AG04449 (cell line): ENCODE measurements at places on chromosomes 4 and X.

GRCh38 chr4:75834095-75834771 is 68.0 kb downstream of the PPEF2 start:
- no peak for DNase-seq

DNA sequence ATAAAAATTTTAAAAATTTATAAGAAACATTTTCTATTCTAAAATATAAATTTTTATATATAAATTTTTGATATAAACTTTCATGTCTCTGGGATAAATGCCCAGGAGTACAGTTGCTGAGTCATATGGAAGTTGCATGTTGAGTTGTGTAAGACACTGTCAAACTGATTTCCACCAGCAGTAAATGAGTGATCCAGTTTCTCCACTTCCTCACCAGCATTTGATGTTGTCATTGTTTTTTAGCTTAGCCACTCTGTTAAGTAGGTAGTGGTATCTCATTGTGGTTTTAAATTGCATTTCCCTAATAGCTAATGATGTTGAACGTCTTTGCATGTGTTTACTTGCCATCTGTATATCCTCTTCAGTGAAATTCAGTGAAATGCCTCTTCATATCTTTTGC is 66.5 kb downstream of the MAMLD1 start:
- DNase-seq = peak; percentile 21

DNA sequence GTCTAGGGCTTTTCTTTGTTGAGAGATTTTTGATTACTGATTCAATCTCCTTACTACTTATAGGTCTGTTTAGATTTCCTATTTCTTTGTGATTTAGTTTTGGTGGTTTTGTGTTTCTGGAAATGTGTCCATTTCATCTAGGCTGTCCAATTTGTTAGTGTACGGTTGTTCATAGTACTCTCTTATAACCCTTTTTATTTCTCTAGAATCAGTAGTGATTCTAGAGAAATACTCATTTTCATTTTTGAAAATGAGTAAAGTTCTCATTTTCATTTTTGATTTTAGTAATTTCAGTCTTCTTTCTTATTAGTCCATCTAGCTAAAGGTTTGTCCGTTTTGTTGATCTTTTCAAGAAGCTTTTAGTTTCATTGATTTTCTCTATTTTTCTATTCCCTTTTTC is 7.5 kb downstream of the IL13RA1 start:
- DNase-seq = no peak

DNA sequence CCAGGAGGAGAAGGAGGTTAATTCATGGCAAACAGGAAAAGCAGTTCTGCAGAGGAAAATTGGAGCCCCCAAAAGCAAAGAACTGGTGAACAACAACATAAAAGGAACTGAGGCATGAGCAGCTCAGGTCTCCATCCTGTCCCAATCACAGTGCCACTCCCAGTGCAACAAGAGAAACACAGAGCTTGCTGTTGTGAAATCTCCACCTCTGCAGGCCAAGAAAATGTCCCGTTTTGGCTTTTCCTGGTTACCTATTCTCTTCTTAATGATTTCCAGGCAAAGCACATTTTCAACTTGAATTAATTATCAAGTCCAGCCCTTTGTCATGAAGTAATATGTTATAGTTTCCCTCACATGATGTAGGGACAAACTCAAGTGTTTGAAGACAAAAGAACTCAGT is 778 bp downstream of the C1QTNF7 start:
- no peak for DNase-seq

- no peak for DNase-seq
Measured at GRCh38 chr4:90444904-90445303, 317.7 kb downstream of the CCSER1 start.

- DNase-seq = no peak
Measured at GRCh38 chr4:174135530-174135929, 147.9 kb downstream of the FBXO8 start.

DNA sequence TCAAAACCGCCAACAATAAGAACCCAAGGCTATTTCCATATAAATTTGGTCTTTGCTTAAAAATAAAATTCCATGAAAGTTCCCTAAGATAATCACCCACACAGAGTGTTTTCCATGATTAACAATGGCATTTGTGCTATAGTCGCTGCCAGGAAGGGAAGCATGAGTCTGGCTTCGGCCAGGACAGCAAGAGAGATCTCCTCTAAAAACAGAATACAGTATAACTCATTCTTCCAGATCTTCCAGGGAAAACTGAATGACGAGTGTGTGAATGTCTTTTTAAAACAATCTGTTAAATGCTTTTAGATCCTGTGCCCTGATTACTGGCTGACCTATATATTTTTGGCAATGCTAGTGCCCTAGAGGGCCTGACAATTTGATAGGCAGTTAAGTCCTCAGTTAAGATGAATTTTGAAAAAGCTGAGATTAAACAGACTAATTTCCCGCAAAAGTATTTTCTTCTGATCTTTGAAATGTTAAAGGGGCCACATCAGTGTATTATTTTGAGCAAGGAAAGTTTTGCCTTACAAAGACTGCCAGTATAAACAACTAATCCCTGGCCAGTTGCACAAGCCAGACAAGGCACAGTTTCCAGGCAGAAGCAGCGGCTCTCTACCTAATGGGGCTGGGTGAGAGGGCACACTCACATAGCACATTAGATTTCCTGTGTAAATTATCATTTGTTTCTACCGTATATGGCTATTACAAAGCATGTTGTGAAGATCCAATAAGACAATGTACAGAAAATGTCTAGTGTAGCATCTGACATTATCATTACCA is 127.3 kb downstream of the DCHS2 start:
- no peak for DNase-seq

GRCh38 chr4:143599827-143600226 is 86.3 kb downstream of the SMARCA5 start:
- no peak for DNase-seq

- DNase-seq = no peak
Measured at GRCh38 chrX:112512509-112512908, 167.2 kb downstream of the LHFPL1 start.

DNA sequence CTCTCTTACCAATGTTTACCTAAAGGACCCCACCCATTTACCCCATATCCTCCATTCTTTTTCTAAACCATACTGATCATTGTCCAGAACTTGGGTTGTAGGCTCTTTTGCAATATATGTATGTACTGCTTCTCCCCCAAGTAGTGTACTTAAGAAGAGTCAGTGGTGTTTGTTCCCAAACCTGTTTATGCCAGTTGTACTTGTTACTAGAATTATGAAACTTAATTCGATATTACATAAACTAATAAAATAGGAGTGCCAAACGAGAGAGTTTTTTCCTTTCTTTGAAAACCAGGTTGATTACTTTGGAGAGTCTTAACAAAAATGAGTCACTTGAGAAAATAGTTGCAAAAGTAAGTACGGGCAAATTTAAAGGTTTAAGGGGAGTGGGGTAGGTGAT is 96.3 kb downstream of the GEMIN8 start:
- no peak for DNase-seq

GRCh38 chr4:77762531-77762930 is 56.6 kb downstream of the CNOT6L start:
- no peak for DNase-seq

- DNase-seq = no peak
Measured at GRCh38 chr4:76723924-76724323, 174.0 kb downstream of the SOWAHB start.

GRCh38 chr4:165609653-165610052 is 230.8 kb downstream of the CPE start:
- DNase-seq = no peak

DNA sequence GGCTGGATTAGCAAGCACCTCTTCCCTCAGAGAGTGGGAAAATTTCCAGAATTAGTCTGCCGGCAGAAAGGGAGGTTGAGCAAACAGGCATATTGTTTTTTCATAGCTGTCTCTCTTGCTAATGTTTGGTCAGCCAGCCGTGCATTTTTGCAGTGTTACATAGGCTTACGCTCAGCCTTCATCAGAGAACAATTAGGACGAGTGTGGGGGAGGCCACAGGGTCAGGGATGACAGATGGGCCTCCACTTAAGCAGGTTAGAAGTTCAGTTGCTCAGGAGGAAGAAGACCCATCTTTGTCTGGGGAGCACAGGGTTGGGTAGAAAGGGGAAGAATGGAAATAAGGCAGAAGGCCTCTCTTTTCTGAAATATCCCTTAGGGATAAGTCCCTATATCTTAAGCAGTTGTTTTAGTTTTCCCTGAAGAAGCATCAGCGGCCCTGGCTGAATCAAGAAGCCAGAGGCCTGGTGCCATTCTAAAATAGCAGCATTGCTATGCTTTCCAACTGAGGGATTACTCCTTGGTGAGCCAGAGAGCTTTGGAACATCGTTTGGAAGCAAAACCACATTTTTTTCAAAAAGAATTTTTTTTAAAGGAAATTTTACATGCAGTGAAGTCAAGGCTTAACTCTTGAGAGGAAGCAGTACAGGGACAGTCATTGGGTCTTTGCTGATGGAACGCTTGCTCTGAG is 118.8 kb downstream of the SMIM20 start:
- peak; percentile 80 for DNase-seq

- no peak for DNase-seq
Measured at GRCh38 chrX:17860811-17861488, at the start of gene RAI2. TSS of gene RAI2 (minus strand) at chrX:17861298. CDS start at chrX:17802010, 59,288 bp downstream.

DNA sequence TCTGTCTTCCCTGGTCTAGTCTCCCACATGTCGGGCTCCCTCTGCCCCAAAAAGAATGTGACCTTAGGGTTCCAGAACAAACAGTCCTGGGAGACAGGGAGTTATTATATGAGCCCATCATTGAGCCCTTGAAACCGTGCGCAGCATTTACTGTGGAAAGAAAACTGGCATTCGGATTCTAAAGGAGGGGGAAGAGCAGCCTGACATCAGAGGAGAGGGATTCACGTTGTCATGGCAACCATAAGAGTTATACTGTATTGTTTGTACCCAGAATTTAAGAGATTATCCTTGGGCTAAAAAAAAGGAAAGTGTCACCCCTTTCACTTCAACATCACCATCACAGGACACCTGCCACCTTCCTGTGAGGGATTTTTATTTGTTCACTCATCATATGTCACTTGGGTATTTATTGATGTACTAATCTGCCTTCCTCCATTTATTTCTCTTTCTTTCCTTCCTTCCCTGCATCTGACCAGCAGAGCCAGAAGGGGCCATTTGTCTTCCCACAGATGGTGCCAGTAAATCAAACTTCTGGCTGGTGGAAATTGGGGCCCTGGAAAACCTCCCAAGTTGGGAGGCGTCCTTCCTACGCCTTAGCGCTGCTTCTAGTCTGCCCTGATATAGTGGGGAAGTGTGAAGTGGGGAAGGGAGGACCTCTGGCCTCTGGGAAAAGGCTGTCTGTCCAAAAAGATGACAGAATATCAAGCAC is 64.9 kb upstream of the FRMPD3 start:
- no peak for DNase-seq

GRCh38 chrX:132412208-132412607 is 76.6 kb downstream of the MBNL3 start:
- DNase-seq = no peak

GRCh38 chrX:16718824-16719333 is 533 bp upstream of the SYAP1 start:
- DNase-seq = no peak

DNA sequence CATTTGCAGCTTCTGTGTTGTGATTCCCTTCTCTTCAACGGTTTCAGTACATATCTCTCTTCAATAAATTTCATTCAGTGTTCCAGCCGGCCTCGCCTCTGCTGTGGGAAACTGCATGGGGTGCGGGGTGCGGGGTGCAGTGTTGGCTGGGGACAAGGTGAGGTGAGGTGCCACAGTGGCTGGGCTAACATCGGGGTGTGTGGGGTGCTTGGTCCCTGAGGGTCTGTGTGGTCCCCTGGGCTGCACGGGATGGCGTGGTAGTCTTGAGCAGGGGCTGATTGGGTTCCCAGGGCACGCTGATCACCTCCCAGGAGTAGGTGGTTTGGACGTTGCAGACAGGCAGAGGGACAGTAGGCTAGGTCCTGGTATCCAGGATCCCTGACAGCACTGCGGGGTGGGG is 2.7 kb downstream of the PNMA6A start:
- DNase-seq = no peak

GRCh38 chr4:3747581-3747904 is 18.6 kb upstream of the ADRA2C start:
- no peak for DNase-seq

- DNase-seq = no peak
Measured at GRCh38 chr4:71156616-71157015, 163.2 kb downstream of the DCK start.

DNA sequence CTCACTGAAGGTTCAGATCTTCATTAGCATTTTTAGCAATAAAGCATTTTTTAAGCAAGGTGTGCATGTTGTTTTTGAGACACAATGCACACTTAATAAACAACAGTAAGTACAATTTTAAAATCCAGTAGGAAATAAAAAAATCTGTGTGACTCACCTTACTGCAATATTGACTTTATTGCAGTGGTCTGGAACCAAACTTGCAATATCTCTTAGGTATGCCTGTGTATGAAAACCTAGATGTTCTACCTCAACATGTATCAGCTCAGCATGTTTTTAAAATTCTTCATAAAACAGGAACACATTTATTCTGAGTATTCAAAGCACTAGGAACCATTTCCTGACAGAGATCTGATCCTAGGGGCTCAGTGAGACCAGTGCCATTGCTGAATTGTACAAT is 26.7 kb downstream of the NR0B1 start:
- no peak for DNase-seq

- DNase-seq = peak; percentile 52
Measured at GRCh38 chr4:17232566-17233253, 279.2 kb downstream of the QDPR start.

- DNase-seq = no peak
Measured at GRCh38 chrX:40150503-40150902, 52.7 kb upstream of the BCOR start.

DNA sequence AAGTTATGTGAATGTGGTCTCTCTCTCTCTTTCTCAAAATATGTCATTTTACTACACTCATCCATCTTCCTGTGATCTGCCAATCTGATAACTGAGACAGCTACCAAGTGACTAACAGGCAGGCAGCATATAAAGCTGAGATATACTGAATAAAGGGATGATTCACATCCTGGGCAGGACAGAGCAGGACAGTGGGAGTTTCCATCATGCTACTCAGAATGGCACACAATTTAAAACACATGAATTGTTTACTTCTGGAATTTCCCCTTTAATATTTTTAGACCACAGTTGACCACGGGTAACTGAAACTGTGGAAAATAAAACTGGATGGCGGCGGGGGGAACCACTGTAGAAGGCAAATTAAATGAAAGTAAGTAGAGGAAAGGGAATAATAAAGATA is 58.6 kb upstream of the DCTD start:
- DNase-seq = peak; percentile 46

DNA sequence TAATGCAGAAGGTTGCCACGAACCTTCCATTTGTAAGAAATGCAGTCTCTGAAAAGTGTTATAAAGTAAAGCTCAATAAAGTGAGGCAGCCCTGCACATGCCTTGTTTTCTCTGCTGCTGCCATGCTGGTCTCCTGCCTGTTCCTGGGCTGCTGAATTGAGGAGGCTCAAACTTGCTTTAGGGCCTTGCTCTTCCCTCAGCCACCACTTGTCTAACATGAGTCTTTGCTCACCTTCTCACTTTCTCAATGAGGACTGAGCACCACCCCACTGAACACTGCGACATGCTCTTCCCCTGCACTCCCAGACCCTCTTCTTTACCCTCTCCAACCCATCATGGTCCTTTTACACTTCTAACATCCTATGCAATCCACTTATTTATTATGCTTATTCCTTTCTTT is 25.2 kb upstream of the MFAP3L start:
- DNase-seq = no peak
